ENCODE measurements at places on chromosomes 16 and 17. TPM values are rescaled to one million over a fixed set of nuclear protein-coding genes. Genes with fewer than 3 reads are reported as not detected.

The TRIM16 gene
- 61.6 TPM for total RNA-seq

The RNFT1 gene
- total RNA-seq = 10.3 TPM

The CD7 gene
- not detected for total RNA-seq

The CCL18 gene
- total RNA-seq = not detected

The STH gene
- total RNA-seq = not detected

The ZACN gene
- not detected for total RNA-seq

The HS3ST3B1 gene
- 5.6 TPM for total RNA-seq

The HOXB13 gene
- total RNA-seq = not detected

The ZNF276 gene
- total RNA-seq = 8.5 TPM

The RNF227 gene
- total RNA-seq = 0.98 TPM

The ABCA10 gene
- 7.1 TPM for total RNA-seq

The BEAN1 gene
- 0.35 TPM for total RNA-seq

The ZNF594 gene
- total RNA-seq = 3.3 TPM

The ZNF423 gene
- total RNA-seq = 2.3 TPM

The KRT31 gene
- total RNA-seq = not detected

All from smooth muscle cell of the coronary artery (primary cell).